ENCODE measurements at places on chromosomes 5 and 9. TPM values are rescaled to one million over a fixed set of nuclear protein-coding genes. Genes with fewer than 3 reads are reported as not detected.
A peak's percentile ranks its signal among the peaks of the same experiment; 100 is the strongest.

The BAAT gene
- not detected for total RNA-seq

The IRX2 gene
- total RNA-seq, result 96.4 TPM

- H3K4me1 ChIP-seq, result peaks cover 37% of the 10 kb centered on the region
- no peaks in the 10 kb centered on the region for H3K36me3 ChIP-seq
Observed at GRCh38 chr5:149063896-149064478, 1.1 kb upstream of the SH3TC2 start.

DNA sequence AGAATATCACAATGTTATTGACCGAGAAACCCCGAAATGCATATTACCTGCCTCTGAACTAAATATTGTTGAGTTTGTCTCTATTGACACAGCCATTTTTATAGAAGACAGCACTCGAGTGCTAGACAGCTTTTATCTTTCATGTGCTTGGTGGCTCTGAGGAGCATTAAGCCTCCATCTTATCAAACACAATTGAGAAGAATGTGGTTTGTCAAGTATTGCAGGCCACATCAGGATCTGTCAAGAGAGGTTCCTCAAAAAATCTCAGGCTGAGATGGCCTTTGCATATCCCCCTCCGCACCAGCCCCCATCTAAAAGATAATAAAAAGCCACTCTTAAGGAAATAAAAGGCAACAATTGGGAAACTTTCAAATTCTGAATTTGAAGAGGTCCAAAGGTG is 284.8 kb downstream of the DENND1A start:
- DNase-seq, result no peak
- H3K27me3 ChIP-seq, result no peaks in the 10 kb centered on the region
- H3K27ac ChIP-seq, result no peak overlapping the region
- H3K4me1 ChIP-seq, result peaks cover 13% of the 10 kb centered on the region
- peaks cover 4% of the 10 kb centered on the region for H3K36me3 ChIP-seq
- H3K4me3 ChIP-seq, result no peak overlapping the region

GRCh38 chr9:121652021-121652837 is 795 bp downstream of the DAB2IP start:
- H3K36me3 ChIP-seq, result no peaks in the 10 kb centered on the region
- DNase-seq, result no peak
- peaks cover 28% of the 10 kb centered on the region for H3K4me1 ChIP-seq
- peaks cover 7% of the 10 kb centered on the region for H3K27me3 ChIP-seq
- H3K27ac ChIP-seq, result peak overlapping the region; percentile 75
- peak overlapping the region; percentile 48 for H3K4me3 ChIP-seq

DNA sequence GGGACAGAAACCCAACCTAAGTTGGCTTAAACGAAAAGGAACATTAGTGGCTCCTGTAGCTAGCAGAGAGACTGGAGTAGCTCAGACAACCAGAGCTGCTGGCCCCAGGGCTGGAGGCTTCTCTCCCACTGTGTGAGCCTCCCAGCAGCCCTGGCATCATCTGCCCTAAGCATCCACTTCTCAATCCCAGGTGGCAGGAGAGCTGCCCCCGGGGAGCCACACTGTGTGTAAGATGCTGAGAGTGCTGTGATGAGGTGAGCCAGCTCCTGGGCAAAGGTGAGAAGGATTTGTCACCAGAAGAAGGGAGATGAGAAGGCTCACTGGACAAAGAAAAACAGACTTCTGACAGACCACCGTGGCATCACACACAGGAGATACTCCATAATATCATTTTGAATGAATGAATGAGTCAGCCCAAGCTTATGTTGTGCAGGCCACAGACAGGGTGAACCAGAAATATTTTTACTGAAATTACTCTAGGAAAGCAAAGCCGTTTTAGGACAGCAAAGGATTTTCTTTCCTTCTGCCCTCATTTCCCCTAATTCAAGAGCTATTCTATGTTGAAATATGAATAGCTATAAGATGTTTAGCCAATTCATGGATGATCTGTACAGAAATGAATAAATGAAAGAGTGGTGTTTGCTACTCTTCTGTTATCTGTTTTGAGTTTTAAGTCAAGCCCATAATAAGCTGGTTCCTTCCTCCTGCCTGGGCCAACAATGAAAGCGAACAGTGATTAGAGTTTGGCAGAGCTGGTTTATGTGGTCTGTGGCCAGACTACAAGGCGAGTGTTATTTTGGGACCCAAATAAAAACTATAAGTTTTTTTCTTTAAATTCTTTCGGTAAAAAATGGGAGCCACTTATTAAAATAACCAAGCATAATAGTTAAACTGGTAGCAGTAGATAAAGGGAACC is 57.4 kb upstream of the ECM2 start:
- H3K4me3 ChIP-seq, result no peak overlapping the region
- no peaks in the 10 kb centered on the region for H3K36me3 ChIP-seq
- peaks cover 13% of the 10 kb centered on the region for H3K4me1 ChIP-seq
- no peak for DNase-seq

GRCh38 chr5:72882989-72883388 is 66.5 kb downstream of the TNPO1 start:
- no peak for DNase-seq
- H3K4me1 ChIP-seq, result no peaks in the 10 kb centered on the region
- no peak overlapping the region for H3K4me3 ChIP-seq
- no peak overlapping the region for H3K27ac ChIP-seq

DNA sequence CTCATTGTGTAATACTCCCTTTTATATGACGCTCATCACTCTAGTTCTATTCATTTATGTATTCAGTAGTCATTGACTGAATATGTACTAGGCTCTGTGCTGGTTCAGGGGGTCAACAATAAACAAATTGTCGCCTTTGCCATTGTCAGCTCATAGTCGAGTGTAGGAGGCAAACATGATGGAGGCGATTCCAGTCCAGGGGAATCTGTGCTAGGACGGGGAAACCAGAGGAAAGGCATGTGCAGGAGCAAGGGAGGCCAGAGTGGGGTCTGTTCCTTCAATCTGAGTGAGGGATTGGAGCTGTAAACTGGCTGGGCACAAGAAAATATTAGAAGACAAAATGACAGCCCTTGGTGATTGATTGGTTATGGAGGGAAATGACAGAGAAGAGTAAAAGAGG is 83.9 kb downstream of the ANGPTL2 start:
- DNase-seq, result no peak
- H3K27ac ChIP-seq, result no peak overlapping the region
- peaks cover 4% of the 10 kb centered on the region for H3K4me1 ChIP-seq
- no peaks in the 10 kb centered on the region for H3K27me3 ChIP-seq
- no peaks in the 10 kb centered on the region for H3K36me3 ChIP-seq

GRCh38 chr9:81626511-81626910 is 62.8 kb downstream of the TLE1 start:
- H3K27me3 ChIP-seq, result no peaks in the 10 kb centered on the region
- DNase-seq, result no peak
- H3K36me3 ChIP-seq, result no peaks in the 10 kb centered on the region
- H3K27ac ChIP-seq, result no peak overlapping the region

DNA sequence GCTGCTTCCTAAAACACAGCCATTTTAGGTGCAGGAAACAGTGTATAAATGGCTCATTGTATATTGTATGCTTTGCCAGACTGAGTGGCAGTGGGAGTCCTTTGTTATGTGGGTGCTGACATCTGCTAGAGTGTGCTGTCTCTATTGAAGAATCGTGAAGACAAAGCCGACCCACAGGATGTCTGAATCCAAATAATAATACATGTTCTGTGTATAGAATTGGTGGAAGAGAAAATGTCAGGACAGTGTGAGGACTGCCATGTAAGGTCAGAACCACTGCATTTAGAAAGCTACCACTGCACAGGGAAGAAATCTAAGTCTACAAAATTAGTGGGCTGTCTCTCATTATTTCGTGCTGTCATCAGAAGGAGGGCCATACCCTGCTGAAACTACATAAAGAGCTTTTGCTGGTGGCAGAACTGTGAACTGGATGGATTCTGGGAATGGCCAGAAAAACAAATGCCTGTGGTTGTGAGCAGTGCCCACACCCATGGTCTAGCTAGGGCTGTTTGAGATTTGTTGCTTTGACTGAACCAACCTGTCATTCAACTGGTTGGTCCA is 2.5 kb downstream of the IL7R start:
- H3K4me1 ChIP-seq, result peaks cover 14% of the 10 kb centered on the region
- H3K4me3 ChIP-seq, result peak overlapping the region; percentile 39
- no peak for DNase-seq
- peak overlapping the region; percentile 92 for H3K27ac ChIP-seq
- peaks cover 3% of the 10 kb centered on the region for H3K36me3 ChIP-seq

DNA sequence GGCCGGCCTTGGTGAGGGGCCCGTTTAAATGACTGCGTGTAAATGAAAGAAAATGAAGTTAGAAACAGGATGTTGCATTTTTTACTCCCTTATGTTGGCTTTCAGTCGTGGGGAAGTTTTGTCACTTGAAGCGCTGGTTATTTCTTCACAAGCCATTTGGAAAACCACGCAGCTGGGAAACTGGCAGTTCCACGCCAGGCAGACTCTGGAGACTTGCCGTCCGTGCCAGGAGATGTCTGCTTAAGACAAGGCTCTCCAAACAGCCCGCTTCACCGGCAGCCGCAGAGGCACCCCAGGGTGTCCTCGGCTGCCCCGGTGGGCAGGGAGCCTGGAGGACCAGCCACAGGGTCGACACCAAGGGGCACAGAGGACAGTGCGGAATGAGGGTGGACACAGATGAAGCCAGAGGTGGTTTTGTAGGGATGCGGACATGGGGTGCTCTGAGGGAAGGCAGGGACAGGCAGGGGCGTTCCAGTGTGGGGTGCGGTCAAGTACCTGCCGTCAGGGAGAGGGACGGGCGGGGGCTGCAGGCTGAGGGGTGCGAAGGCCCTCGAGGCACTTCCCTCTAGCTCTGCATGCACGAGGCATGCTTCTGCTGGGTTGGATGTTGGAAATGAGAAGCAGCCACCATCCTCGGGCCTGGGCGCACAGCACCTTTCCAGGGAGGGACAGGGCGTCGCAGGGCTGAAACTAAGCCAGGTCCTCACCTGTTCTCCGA is 11.1 kb upstream of the AJM1 start:
- H3K36me3 ChIP-seq, result peaks cover 53% of the 10 kb centered on the region
- peak; percentile 54 for DNase-seq
- H3K4me3 ChIP-seq, result no peak overlapping the region
- no peaks in the 10 kb centered on the region for H3K4me1 ChIP-seq

The NTNG2 gene
- total RNA-seq, result 2.9 TPM

The NR2F1-AS1 gene
- total RNA-seq, result 19.9 TPM

GRCh38 chr5:146302406-146302805 is 36.2 kb upstream of the POU4F3 start:
- DNase-seq, result no peak
- H3K36me3 ChIP-seq, result no peaks in the 10 kb centered on the region
- H3K27ac ChIP-seq, result no peak overlapping the region
- no peak overlapping the region for H3K4me3 ChIP-seq
- H3K4me1 ChIP-seq, result no peaks in the 10 kb centered on the region
- H3K27me3 ChIP-seq, result no peaks in the 10 kb centered on the region

GRCh38 chr9:114224247-114224610 is 68.9 kb downstream of the COL27A1 start:
- H3K27me3 ChIP-seq, result no peaks in the 10 kb centered on the region
- no peak overlapping the region for H3K27ac ChIP-seq
- H3K4me1 ChIP-seq, result no peaks in the 10 kb centered on the region
- H3K36me3 ChIP-seq, result no peaks in the 10 kb centered on the region
- no peak overlapping the region for H3K4me3 ChIP-seq

The CCNI2 gene
- total RNA-seq, result 0.46 TPM

The PCDHGB6 gene
- total RNA-seq, result 7.3 TPM

DNA sequence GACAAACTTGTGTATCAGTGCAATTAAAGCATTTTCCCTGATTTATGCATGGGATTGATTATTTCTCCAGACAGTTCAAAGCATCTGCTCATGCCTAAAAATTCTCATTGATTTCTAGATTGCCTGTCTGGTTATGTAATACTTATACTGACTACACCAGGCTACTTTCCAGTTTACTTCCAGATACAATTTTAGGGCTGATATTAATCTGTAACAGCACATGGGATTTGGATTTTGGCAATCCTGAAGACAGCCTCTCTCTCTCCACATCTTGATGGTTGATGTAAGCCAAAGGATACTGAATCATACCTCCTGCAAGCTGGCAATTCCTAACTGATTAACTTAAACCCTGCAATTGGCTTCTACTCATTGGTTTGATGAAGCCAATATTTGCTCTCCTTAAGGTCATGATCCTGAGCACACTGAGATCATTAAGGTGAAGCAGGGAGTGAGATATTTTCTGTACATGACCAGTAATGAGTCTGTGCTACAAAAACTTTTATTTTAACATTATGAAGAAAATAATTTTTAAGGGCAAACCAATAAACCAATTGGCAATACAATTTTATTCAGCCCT is 25.7 kb upstream of the FBXL7 start:
- H3K4me1 ChIP-seq, result no peaks in the 10 kb centered on the region
- no peaks in the 10 kb centered on the region for H3K36me3 ChIP-seq
- no peaks in the 10 kb centered on the region for H3K27me3 ChIP-seq
- H3K4me3 ChIP-seq, result no peak overlapping the region
- DNase-seq, result no peak

GRCh38 chr5:157990583-157991181 is 131.7 kb upstream of the CLINT1 start:
- no peak for DNase-seq
- H3K27ac ChIP-seq, result no peak overlapping the region
- no peaks in the 10 kb centered on the region for H3K4me1 ChIP-seq
- H3K27me3 ChIP-seq, result no peaks in the 10 kb centered on the region
- H3K4me3 ChIP-seq, result no peak overlapping the region

The BTNL9 gene
- 358 TPM for total RNA-seq

The CKMT2 gene
- not detected for total RNA-seq

The PCDHB15 gene
- 3.1 TPM for total RNA-seq

The SRD5A1 gene
- 10.1 TPM for total RNA-seq

- no peak for DNase-seq
- H3K4me1 ChIP-seq, result peaks cover 4% of the 10 kb centered on the region
- no peaks in the 10 kb centered on the region for H3K27me3 ChIP-seq
- no peak overlapping the region for H3K4me3 ChIP-seq
- H3K27ac ChIP-seq, result no peak overlapping the region
Observed at GRCh38 chr5:138824924-138825863, 49.9 kb downstream of the LRRTM2 start.

DNA sequence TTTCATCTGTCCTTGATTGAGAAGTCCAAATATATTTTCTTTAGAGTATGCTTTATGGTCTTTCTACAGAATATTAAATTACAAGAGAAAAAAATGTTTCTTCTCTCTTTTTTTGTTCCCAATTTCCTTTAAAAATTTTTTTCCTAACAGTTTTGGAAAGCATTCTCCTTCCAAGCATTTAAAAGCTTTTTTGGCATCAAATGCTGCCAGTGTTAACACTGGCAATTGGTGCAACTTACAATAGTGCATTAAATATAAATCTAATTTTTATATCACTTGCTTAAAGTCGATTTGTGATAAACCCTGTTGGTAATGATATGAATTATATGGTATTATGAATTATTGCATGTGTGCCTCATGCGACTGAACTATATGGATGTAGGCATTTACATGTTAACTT is 165.9 kb upstream of the ELL2 start:
- H3K4me3 ChIP-seq, result no peak overlapping the region
- no peaks in the 10 kb centered on the region for H3K27me3 ChIP-seq
- H3K27ac ChIP-seq, result no peak overlapping the region
- no peaks in the 10 kb centered on the region for H3K36me3 ChIP-seq

The SLC23A1 gene
- total RNA-seq, result 20.1 TPM

The ESM1 gene
- 2.2 TPM for total RNA-seq

The C5orf52 gene
- not detected for total RNA-seq

GRCh38 chr9:96199006-96199405 is 103.0 kb downstream of the HSD17B3 start:
- no peak overlapping the region for H3K27ac ChIP-seq
- DNase-seq, result no peak
- no peak overlapping the region for H3K4me3 ChIP-seq
- H3K27me3 ChIP-seq, result no peaks in the 10 kb centered on the region
- no peaks in the 10 kb centered on the region for H3K4me1 ChIP-seq
